ENCODE measurements at places on chromosomes 7 and 10.

DNA sequence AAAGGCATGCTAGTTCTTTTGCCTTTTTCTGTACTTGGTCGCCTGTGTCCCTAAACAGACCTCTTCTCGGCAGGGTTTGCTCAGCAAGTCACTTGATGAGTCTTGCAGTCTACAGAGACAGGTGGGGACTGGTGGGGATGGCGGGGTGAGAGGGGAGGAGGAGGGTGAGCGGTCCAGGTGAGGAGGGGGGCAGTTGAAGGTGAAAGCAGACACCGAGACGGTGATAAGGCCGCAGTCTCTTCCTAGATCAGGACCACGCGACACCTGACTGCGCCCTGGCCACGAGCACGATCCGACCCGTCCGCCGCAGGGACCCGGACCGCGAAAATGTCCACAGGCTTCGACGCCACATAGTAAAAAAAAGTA lies 566 bp downstream of the ASNS start:
- no peak for DNase-seq

GRCh38 chr7:3649678-3650440 lies 348.8 kb downstream of the SDK1 start:
- DNase-seq, result no peak

DNA sequence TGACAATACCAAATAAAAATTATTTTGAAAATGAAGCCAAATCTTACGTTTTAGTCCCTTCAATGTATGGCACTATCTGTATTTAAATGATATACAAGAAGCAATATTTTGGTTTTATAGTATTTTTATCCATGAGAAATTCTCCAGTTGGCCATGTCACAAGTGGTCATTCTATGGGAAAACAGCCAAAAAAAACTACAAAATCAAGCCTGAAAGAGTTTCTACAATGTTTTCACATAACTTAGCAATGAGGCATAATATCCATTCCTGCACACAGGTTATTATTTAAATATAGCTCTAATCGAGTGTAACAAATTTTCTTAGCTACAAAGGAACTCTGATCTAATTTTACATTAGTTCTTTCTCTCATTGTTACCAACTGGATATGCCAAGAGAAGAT lies 5.4 kb downstream of the RAB11FIP2 start:
- DNase-seq, result no peak

DNA sequence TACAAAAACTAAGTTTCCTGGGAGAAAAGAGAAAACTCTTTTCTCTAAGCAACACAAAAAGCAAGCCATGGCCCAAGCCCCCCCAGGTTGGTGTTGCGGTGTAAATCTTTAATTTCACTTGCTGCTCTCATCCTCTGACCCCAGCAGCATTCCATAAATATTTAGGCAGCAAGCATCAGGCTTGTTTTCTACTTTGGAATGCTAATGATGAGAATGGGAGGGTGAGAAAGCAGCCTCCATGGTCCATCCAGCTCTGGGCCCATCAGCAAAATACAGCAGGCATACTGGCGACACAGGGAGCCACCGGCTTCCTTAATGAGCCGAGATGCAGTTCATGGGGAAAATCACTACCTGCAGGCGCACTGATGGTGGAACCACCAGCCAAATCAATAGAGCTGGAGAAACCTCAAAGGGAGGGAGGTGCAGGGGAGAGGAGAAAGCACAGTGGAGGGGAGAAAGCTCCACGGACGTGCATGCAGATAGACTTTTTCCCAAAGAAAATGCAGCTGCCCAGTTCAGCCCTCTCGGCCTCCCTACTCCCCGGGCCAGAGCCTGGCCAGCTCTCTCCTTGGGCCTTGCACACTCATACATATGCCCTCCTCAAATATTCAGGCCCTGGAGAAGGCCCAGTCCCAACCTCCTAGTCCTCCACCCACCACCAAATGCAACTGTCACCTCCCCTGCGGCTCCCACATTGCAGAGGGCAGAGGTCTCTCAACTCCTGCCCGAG lies 131.9 kb downstream of the GRID1 start:
- DNase-seq, result no peak

Measured in left cardiac atrium (tissue), 4 donors.